ENCODE measurements at places on chromosomes 7 and 10.

DNA sequence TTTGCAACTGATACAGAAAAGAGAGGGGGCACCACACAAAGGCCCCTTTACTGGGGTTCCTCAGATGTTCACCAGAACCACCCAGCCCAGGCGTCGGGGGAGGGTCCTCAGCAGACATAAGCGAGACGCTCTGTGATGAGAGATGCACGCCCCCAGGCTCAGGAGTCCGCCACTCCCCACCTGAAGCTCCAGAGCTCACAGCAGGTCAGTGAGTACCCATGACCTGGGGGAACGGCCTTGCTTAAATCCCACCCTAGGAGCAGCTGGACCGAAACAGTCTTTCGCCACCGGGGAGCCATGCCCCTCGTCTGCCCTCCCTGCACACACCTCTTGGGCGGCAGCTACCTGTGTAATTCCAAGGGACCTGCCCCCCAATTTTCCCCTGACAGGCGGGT is 2.8 kb downstream of the CRYGN start:
- no peak for DNase-seq

GRCh38 chr7:83204715-83205114 is 42.0 kb upstream of the PCLO start:
- DNase-seq: no peak

DNA sequence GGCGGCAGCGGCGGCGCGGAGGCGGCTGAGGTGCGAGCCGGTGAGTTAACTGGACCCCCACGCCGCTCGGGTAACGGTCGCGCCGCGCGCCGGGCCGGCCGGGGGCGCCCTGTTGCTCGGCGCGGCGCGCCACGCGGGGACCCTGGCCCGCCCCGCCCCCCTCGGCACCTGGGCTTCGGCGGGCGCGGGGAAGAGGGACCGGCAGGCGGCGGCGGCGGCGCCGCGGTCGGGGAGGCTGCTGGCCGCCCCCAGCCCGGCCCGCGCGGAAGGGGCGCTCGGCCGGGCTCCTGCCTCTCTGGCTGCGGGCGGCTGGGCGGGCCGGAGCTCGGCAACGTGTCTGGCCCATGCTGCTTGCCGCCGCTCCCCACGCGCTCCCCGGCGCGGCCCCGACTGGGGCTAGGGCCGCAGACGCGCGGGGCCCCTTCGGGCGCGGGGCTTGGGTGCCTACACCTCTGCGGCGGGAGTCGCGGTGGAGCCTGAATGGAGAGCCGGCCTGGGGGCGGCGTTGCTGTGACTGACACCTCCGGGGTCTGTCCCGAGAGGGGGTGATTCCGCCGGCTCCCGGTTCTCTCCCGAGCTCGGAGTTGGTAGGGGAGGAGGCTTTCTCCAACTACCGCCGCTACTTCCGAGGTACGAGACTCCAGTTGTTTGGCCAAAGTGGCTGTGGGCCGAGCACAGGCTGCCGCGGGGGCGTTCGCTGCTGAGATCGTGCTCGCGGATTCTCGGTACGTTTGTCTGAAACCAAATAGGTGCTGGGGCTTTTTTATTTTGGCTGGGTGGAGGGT is 494 bp downstream of the PALS2 start:
- DNase-seq: peak; percentile 67

DNA sequence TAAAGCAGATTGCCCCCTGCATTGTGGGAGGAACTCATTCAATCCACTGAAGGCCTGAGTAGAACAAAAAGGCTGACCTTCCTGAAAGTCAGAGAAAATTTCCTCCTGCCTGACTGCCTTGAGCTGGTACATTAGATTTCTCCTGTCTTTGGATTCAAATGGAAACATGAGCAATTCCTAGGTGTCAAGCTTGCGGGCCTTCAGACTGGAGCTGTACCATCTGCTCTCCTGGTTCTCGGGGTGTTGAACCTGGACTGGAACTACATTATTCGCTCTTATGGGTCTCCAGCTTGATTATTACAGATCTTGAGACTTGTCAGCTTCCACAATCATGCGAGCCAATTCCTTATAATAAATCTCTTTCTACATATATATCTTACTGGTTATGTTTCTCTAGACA is 173.6 kb upstream of the STEAP4 start:
- no peak for DNase-seq

DNA sequence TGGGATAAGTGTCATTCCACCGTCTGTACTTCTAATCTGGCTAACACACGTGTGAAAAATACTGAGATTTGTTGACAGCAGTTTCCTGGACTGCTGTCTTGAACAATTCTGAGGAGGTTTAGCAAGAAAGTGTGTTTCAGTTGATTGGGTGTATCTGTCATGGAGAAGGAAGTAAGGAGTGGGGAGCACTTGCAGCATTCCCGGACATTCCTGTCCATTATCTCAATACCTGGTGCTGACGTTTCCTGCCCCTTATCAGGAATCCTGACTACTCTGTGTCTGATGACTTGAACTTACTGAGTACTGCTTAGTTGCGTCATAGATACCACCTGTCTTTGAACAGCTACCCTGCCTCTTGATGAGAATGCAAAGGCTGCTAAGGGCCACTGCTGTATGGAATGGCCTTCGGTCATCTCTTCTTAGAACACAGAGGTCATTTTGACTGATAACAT is 72.0 kb upstream of the VKORC1L1 start:
- no peak for DNase-seq

GRCh38 chr10:72072639-72073038 is 15.7 kb downstream of the SPOCK2 start:
- no peak for DNase-seq
